ENCODE measurements at places on chromosomes 2 and 18.

GRCh38 chr2:96408616-96409015, 73.0 kb downstream of the NCAPH start:
- DNase-seq: no peak

DNA sequence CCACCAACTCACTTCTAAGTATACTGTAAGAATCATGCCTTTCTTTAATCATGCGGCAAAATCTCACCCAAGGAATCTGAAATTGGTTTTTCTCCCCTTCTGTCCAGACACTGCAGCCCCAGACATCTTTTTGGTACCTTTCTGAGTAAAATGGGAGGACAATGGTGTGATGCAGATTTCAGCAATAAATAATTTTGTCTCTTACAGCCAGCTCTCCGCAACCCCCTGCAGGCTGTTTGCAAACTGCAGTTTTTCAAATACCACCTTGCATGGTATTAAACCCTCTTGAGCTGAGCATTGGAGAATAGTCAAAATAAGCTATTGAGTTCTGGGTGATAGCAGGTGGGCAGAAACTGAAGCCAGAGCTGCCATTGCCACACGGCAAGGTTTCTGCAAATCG, 32.2 kb downstream of the GPR39 start:
- DNase-seq: no peak

DNA sequence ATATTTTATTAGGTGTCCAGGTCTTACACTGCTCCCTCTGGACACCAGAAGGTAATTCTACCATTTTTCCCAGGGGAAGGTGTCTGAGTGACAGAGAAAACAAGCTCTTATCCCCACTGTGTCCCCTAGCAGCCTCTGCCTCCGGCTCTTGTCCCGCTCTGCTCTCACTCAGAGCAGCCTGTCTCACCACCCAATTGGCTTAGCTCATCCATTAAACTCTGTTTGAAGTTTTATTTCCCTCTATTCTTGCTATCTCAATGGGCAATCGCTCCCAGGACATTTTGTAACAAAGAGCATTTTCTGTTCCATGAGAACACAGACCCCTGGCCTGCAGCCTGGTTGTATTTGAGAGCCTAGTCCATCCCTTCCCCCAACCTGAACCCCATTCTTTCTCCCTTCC, 90.6 kb upstream of the LDAH start:
- no peak for DNase-seq

DNA sequence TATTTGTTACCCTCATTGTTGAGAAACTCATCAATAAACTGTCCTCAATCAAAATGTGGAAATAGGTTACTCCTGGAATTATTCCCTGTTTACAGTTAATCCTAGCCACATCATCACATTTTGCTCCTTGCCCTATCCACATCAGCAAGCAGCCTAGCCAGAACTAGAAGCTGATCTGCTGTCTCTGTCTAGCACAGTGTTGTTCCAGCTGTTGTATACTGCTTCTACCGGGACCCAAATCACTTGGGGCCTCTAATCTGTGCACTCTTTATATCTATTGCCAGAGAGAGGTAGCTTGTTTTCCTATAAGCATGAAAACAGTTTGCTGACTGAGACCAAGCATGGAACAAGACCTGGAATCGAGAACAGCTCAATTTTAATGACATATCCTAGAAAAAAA, 196.2 kb upstream of the SP5 start:
- DNase-seq: no peak
